ENCODE measurements at places on chromosomes 4 and X. TPM values are rescaled to one million over a fixed set of nuclear protein-coding genes. Genes with fewer than 3 reads are reported as not detected.

MUC7 gene
- not detected for total RNA-seq

CCDC149 gene
- total RNA-seq: 18.2 TPM

ATP2B3 gene
- not detected for total RNA-seq

RHOXF1 gene
- total RNA-seq: not detected

DKK2 gene
- total RNA-seq: 0.66 TPM

MEPE gene
- not detected for total RNA-seq

CSAG3 gene
- total RNA-seq: not detected

NLGN3 gene
- total RNA-seq: 0.37 TPM

PARM1 gene
- total RNA-seq: 3.2 TPM

ARSJ gene
- 36.2 TPM for total RNA-seq

MTNR1A gene
- total RNA-seq: not detected

PAQR3 gene
- total RNA-seq: 13.3 TPM

MAGEB1 gene
- not detected for total RNA-seq

RAB39B gene
- 0.13 TPM for total RNA-seq

MAGEA2 gene
- not detected for total RNA-seq

PDE6B gene
- total RNA-seq: 0.37 TPM

XAGE2 gene
- total RNA-seq: not detected

ZFP42 gene
- total RNA-seq: not detected

KCND1 gene
- total RNA-seq: 0.56 TPM

SMARCA1 gene
- 78.5 TPM for total RNA-seq

MID2 gene
- total RNA-seq: 12.0 TPM

NXF3 gene
- total RNA-seq: not detected

NEXMIF gene
- total RNA-seq: under 0.01 TPM

NSD2 gene
- total RNA-seq: 67.4 TPM

P2RY8 gene
- total RNA-seq: not detected

MRPL1 gene
- total RNA-seq: 23.8 TPM

EDNRA gene
- 8.1 TPM for total RNA-seq

OTC gene
- not detected for total RNA-seq

NBDY gene
- 6.0 TPM for total RNA-seq

FREM3 gene
- 0.44 TPM for total RNA-seq

CXCL1 gene
- total RNA-seq: 4.5 TPM

DCAF12L1 gene
- total RNA-seq: not detected

CENPVL2 gene
- not detected for total RNA-seq

SCLT1 gene
- 9.6 TPM for total RNA-seq

DGKQ gene
- total RNA-seq: 12.9 TPM

SPIN2A gene
- 0.53 TPM for total RNA-seq
